Suprapubic skin (tissue), 4 donors: ENCODE measurements at places on chromosomes 2 and 18. TPM values are rescaled to one million over a fixed set of nuclear protein-coding genes. Genes with fewer than 3 reads are reported as not detected.

DNA sequence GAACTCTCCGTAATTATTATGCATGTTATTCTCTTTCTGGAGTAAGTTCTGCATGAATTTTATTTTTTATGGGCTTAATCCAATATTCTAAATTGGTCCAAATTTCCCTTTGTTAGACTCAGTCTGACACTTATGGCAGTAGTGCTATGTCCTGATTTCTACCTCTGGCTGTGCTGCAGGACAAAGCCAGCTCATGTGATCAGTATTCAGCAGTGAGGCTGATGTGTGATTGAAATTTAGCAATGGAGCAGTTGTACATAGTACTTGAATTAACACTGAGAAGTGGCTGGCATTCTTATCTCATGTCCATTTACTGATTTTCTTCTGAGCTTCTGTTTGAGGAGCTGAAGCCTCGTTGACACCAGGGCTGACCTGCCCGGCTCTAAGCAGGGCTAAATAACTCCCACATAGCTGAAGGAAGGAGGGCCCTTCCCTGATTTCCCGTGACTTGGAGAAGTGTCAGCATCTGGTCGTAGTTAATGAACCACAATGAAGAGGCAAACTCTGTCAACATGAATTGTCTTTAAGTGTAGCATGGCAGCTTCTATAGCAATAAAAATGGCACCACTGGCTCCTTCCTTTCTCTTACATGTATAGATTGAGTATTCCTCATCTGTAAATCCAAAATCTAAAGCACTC lies 159.0 kb upstream of the RASGRP3 start:
- DNase-seq, result no peak

Gene TSGA10
- 7.6 TPM for total RNA-seq

GRCh38 chr2:107393516-107393915 lies 433.2 kb upstream of the RGPD4 start:
- no peak for DNase-seq

- no peak for DNase-seq
Measured at GRCh38 chr18:7198326-7198725, 32.6 kb upstream of the LRRC30 start.

DNA sequence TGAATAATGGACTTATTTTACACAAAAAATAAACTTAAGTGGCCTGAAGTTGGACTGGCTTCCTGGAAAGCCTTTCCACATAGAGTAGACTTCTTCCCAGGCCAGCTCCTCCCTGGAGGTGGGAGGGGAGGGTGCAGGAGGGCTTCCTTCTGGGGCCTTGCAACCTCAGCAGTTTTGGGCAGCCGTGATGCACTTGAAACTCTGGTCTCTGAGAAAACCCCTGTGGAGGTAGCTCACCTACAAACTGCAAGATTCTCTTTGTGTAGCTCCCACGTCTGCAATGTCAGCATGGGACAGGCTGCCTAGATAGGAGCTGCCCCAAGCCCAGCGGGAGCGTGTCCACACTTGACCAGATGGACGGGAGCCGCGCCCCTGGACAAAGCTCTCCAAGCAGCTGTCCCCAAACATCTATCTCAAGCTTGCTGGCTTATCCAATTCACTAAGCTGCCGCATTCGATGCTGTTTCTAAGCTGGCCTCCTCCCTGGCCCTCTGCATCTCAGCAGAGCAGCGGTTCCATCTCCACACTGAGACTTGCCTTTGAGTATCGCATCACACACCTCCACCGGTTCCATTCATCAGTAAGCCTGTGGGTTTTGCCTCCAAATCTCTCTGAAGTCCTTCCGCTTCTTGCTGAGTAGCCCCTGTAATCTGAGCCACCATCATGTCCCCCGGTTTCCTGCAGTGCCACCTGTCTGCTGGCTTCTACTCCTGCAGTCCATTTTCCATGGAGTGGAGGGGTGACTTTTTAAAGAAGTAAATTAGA lies 1.6 kb upstream of the LPIN1 start:
- no peak for DNase-seq

DNA sequence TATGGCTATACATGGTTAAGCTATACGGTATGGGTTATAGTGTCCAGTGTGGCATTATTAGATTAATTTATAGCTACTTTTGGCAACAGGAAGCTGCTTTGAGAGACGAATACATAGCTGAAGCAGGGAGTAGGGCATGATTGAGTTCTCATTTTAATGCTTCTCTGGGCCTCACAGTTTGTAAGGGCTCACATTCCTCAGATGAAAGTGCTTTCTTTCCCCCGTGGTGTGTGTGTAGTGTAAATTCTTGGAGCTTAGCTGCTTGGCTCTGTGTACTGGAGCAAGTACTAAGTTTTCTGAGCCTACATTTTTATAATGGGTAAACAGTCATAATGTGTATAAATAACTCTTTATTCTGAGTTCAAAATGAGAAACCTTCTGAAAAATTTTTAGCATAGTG lies 173.7 kb downstream of the PTPRM start:
- no peak for DNase-seq

GRCh38 chr2:128449226-128450061 lies 130.8 kb upstream of the HS6ST1 start:
- peak; percentile 65 for DNase-seq

Gene KRTCAP3
- 50.1 TPM for total RNA-seq

- DNase-seq, result no peak
Measured at GRCh38 chr2:120550893-120551446, 184.7 kb upstream of the GLI2 start.

DNA sequence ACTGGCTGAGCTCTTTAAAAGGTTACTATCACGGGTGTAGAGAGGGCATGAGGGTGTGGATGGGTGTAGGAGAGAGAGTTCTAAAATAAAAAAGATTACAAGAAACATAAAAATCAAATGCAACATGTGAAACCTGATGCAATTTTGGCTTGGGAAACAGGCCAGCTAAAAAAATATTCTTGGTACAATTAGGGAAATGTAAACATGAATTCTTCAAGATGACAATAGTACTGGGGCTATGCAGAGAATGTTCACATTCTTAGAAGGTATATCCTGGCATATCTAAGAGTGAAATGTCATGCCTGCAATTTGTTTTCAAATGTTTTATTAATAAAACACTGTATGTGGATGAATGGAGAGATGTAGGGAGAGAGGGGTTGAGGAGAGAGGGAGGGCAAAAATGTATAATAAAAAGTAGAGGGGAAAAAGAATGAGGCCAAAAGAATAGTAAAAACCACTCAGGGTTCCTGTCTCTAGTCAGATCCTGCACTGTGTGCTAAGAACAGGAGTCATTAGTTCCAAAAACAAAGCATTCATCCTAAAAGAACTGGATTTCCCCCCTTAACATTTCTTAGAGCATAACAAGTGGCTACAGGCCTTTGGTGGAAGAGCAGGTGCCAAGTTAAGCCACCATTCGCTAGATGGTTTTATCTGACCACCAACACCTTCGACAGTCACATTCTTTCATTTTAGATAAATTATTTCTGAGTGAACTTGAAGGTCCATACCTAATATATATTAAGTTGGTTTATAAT lies 77.3 kb downstream of the LPIN2 start:
- no peak for DNase-seq

DNA sequence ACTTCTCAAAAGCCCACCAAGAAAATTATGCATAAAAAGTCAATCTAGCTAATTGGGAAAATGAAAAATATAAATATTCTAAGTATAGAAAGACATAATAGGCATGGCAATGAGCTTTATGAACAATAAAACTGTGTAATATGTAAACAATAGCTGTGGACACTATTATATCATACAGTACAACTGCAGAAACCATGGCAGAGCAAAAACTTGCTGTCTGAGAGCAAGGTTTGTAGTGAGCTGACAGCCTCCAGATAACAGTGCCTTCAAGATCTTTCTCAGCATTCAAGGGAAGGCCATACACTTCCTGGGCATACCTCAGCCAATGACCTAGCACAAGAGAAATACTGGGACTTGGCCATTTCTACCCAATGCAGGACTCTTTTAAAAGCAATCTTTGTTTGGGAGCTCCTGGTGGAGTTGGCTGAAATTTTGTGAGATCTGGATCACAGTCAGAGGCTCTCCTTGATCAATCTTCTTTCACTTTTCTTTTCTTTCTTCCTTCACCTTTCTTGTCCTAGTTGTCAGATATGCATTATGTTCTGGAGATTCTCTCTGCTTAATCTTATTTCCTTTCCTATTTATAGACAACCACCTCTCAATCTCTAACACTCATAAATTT lies 427.2 kb upstream of the UBE2E3 start:
- no peak for DNase-seq

DNA sequence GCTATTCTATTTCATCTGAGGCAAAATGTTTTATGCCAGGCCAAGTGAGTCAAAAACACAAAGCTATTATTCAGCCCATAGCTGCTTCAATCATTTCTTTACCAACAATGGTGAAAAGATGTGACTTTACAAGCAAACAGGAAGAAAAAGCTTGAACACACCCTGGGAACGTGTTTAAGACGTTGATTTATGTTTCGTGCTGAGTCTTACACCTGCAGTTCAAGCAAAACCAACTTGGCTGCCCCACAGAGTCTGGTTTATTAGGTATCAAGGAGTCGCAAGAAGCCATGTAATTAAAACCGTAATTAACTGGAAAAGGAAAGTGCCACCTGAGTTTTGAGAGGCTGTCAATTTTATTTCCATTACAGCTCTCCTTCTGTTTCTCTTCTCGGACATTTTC lies 295.5 kb downstream of the MEIS1 start:
- DNase-seq, result no peak

DNA sequence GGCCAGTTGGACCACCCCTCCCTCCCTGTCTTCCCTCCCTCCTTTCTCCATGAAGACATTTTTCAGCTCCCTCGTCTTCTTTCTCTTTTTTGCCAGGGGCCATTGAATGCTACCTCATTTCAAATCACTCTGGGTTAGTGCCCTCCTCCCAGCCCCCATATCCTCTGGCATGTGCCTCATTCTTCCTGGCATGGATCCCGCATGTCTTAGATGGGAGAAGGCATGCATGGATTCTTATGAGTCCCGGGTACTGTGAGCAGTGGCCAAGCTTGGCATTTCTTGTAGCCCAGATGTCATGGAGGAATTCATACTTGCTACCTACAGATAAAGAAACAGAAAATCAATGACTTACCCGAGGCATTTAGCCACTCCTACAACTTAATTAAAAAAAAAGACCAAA lies 9.0 kb upstream of the HAAO start:
- no peak for DNase-seq
